ENCODE measurements at places on chromosomes 3 and 15.

DNA sequence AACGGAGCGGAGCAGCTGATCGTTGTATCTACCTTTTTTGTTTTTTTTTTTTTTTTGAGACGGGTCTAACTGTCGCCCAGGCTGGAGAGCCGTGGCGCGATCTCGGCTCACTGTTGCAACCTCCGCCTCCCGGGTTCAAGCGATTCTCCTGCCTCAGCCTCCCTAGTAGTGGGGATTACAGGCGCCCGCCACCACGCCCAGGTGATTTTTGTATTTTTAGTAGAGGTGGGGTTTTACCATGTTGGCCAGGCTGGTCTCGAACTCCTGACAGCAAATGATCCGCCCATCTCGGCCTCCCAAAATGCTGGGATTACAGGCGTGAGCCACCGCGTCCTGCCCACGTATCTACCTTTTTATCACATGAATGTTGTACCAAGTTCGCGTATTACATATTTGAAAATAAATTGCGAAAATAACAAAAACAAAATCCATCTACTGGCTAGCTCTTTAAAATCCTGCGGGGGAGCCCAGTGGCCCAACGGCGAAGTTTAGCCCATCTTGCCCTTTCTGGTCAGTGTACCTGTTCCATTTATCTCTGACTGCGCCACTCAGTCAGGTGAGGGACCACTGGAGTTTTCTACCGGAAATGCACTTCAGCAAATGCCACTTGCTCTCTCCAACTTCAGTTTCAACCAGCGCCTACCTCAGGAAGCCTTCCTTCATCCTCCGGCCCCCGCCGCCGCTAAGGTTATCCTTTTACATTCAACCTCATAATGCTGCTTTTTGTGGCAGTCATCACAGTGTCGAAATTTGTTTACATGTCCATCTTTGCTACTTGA, 1.2 kb upstream of the EIF3J start:
- peak; percentile 34 for DNase-seq

- no peak for DNase-seq
These were observed 25.6 kb upstream of the MUC13 start for GRCh38 chr3:124960105-124960504.

- peak; percentile 14 for DNase-seq
These were observed at the start of gene SLCO2A1 for GRCh38 chr3:134029734-134030378. SLCO2A1 (minus strand) TSS chr3:134029925; CDS start chr3:134029802, 123 bp downstream.

DNA sequence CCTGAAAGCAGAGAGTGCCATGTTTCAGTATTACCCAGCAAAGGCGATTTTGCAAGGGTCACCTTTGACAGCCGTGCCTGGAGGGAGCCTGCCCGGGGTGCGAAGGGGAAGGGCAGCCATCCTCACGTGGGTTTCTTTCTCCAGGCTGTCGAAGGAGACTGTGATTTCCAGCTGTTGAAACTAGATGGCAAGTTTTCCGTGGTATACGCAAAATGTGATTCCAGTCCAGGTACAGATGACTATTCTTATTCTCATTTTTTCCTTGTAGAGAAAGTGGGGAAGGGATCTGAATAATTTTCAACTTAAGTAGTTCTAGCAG, 3.4 kb downstream of the AHSG start:
- no peak for DNase-seq

DNA sequence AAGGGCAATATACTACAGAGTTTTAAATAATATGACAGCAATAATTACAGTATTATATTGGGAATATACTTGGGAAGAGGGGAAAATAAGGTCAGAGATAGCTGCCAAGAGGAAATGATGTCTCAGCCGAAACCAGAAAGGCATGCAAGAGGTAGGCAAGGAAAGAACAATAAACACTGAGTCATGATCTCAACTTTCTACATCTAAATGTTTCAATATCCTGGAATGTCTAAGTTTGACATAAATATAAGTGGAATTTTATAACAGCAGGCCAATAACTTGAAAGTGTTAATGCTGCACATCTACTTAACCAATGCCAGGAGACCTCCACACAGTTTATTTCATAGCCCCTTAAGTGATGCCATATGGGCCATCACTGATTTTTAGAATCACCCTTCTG, 99.8 kb upstream of the CPNE4 start:
- peak; percentile 72 for DNase-seq

DNA sequence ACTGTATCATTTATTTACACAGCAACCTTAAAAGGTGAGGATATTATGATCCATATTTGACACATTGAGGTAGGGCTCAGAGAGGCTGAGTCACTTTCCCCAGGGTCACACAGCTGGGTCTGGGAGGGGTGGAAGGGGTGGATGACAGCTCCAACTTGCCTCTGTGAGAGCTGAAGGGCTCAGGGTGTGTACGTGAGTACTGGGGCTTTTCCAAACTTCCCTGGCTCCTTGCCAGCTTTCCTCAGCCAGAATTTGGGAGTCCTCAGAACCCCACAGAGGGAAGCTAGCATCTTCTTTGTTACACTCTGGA, 58.3 kb upstream of the SLC6A11 start:
- no peak for DNase-seq

GRCh38 chr3:57627976-57628375, 30.8 kb upstream of the ARF4 start:
- no peak for DNase-seq

DNA sequence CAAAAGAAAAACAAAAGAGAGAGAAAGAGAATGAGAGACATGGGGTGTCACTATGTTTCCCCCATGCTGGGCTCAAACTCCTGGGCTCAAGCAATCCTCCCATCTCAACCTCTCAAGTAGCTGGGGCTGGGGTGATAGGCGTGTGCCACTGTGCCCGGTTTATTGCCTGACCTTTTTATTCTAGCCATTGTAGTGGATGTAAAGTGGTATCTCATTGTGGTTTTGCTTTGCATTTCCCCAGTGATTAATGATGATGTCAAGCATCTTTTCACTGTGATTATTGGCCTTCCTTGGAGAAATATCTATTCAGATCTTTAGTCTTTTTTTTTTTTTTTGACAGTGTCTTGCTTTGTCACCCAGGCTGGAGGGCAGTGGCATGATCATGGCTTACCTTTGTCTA, 37.7 kb upstream of the GK5 start:
- peak; percentile 29 for DNase-seq

GRCh38 chr3:112858410-112859069, 11.9 kb upstream of the CD200R1L start:
- DNase-seq: no peak

Data from A172 (cell line).